ENCODE measurements at places on chromosomes 3 and 15. TPM values are rescaled to one million over a fixed set of nuclear protein-coding genes. Genes with fewer than 3 reads are reported as not detected.
A peak's percentile ranks its signal among the peaks of the same experiment; 100 is the strongest.

Gene TBL1XR1
- total RNA-seq = 202 TPM

Gene RARRES1
- total RNA-seq = 79.5 TPM

Gene FAM81A
- total RNA-seq = 6.4 TPM

Gene TF
- total RNA-seq = 3.2 TPM

Gene SPINK8
- not detected for total RNA-seq

Gene SNRK
- total RNA-seq = 48.2 TPM

GRCh38 chr3:56829533-56829932, 27.8 kb upstream of the ARHGEF3 start:
- DNase-seq = no peak

- no peak for DNase-seq
Observed at GRCh38 chr3:11558918-11559815, 84.5 kb downstream of the VGLL4 start.

GRCh38 chr15:53218666-53219580, 428.8 kb upstream of the ONECUT1 start:
- DNase-seq = no peak

GRCh38 chr3:4551051-4551711, 58.0 kb downstream of the ITPR1 start:
- peak; percentile 24 for DNase-seq

DNA sequence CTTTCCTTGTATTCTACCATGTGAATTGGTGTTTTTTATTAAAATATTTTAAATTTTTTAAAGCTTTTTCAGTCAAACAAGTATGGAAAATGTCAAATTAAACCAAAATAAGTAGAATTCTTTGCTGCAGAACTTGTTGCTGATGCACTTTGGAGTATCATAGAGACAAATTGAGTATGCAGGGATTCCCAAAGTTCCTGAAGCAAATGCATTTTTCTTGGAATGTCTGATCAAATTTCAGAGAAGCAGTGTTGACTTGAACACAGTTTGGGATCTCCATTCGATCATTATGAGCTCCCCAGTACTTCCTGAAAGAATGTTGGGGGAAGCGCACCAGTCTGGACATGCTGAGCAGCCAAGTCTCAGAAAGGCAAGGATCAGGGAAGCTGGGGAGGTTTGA, 517.8 kb upstream of the CFAP20DC start:
- DNase-seq = no peak

DNA sequence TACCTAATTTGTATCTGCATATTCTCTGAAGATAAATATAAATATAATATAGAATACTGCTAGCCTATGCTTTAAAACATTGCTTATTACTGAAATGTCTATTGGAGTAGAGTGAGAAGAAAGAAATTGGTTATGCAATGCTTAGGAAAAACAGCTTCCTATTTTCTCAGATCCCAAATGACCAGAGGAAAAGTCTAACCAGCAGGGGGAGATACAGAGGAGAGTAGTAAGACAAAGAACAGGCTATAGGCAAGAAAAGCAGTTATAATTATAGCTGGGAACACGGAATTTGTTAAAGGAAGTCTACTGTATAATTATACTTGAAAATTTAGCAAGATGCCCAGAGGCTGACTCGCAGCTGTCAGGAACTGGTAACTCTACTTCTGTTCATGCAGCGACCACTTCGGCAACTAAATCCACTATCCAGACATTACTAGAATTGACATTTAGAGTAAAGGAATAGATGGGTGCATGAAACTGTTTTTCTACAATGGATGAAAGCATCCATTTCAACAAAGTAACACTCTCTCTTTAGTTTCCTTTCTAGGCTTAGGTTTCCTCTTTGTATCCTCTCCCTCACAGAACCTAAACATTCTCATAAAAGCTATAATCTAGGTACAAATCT, 97.2 kb downstream of the TBC1D5 start:
- peak; percentile 50 for DNase-seq

GRCh38 chr3:149366941-149367840, 10.3 kb downstream of the TM4SF1 start:
- peak; percentile 74 for DNase-seq

DNA sequence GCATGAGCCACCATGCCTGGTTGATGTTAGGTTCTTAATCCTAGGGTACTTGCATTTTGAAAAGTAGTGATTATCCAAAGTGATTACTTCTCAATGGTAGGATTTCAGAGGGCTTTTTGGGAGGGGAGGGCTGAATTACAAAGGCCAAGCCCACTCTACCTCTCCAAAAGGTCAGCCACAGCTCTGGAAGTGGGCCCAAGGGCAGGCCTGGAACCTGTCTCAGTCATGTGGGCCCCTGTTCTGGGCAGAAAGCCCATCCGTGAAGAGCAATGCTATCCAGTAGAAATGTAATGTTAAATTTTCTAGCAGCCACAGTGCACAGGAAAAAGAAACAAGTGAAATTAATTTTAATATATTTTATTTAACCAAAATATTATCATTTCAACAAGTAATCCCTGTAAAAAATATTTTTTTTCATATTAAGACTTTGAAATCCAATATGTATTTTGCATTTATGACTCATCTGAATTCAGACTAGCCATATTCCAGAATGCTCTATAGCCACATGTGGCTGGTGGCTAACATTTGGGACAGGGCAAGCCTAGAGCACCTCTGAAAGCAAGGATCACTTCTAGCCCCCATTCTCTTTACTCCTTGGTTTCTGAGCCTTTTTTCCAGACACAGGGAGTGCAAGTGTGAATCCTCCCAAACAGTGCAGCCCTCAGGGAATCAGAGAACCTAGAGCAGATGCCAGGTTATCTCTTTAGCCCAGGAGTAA, 16.8 kb downstream of the RFT1 start:
- no peak for DNase-seq

DNA sequence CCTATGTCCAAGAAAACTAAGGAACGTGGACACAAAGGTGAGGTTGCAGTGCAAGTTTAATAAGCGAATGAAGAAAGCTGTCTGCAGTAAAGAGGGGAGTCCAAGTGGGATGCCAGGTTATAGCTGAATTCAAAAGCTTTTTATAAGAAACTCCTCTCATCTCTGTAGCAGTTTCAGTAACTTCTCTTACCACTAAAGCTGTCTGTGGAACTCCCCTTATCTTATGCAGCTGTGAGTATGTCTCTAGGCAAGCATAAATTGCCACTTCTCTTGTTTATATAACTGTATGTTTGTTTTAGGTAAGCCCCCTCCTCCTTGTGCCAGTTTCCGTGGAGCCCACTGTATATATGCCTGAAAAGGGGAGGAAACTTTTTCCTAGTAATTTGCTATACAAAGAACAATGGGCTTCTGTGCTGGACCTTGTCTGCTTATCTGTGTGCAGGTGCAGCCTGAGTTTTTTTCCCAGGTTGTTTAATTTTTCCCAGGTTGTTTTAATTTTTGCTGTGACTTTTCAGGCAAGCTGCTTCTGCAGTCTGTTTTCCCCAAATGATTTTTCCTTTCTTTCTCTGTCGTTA, 875.1 kb upstream of the EPHA6 start:
- no peak for DNase-seq

DNA sequence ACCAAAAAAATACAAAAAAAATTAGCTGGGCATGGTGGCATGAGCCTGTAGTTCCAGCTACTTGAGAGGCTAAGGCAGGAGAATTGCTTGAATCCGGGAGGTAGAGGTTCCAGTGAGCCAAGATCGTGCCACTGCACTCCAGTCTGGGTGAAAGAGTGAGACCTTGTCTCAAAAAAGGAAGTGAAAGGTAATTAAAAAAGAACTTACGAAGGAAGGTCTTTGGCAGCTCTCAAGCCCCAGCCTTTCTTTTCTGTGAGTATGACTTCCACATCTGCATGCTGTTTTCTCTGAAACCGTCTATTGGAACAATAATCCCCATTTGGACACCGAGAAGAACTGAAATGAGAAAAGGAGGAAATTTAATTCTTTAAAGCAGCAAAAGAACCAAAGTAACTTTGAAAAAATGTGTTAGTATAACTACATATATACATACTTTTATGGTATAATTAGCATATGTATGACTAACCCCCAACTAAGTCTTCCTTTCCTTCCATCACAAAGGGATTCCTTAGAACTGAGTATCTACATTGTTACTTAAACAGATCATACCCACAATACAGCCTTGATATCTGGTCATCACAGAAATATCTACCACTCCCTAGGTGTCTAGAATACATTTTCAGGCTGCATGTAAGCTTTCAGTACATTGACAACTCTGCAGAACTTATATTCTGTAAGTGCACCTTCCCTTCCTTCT, 50.1 kb downstream of the SETD2 start:
- no peak for DNase-seq

GRCh38 chr3:97698691-97699090, 65.9 kb upstream of the ARL6 start:
- DNase-seq = no peak

DNA sequence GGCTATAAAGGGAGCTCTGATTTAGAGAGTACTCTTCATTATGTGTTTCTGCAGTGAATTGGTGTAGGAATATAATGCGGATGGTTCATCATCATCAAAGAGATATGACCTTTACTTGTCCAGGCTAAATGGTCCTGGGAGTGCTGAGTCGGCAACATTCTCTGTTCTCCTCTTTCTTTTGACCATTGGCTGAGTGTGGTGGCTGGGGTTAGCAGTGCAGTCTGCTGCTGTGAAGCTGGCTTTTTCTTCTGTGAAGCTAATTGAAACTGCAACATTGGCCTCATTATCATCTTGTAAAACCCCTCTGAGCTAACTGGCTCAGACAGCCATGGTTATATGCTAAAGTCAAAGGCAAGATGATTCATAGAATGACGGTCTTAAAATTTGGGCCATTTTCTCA, 83.8 kb downstream of the THRB start:
- DNase-seq = no peak
